ENCODE measurements at places on chromosomes 2 and 18.

GRCh38 chr2:155377266-155377680, 678.8 kb downstream of the KCNJ3 start:
- no peak for DNase-seq

DNA sequence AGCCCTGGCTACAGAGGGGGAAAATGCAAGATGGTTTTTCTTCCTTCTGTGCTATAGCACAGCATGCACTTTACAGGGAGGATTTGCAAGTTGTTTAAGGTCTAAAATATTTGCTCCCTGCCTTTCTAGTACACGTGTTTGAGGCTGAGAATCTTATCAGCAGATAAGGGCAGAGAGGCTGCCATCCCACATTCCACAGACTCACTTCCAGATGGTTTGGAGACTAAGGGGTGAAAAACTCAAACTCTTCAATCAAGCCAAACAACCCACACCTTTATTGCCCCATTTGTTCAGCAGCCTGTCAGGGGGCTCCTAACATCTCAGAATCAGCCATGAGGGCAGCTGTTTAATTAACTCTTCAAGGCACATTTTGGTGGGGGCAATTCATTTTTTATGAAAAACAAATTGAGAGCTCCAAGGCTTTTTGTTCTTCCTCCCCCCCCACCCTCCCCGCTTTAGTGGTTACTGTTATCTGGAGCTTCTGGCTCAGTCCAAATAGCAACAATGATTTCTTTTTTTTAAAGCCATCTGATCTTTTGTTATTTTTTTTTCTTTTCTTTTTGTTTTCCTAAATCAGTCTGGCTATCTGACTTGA, 242.6 kb upstream of the NT5C1B start:
- DNase-seq = no peak

- no peak for DNase-seq
Measured at GRCh38 chr2:1582891-1583341, 161.4 kb downstream of the PXDN start.

DNA sequence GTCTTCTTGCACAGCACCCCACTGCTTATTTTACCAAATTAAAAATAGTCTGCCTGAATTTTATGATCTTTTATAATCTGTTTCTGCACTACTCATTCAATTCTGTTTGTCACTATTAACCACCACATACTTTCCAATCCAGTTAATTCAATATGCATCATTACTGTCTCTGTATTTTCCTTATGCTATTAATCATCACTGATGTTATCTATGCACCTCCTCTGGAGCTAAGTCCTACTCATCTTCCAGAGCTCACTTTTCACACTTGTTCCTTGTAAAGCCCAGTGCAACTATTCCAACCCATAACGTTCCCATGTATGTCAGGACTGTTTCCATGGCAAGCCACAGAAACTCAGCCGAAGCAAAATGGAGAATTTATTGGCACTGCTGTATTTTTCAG, 713.6 kb downstream of the PLCL1 start:
- DNase-seq = no peak

- no peak for DNase-seq
Measured at GRCh38 chr18:10376731-10377130, 77.7 kb upstream of the APCDD1 start.

DNA sequence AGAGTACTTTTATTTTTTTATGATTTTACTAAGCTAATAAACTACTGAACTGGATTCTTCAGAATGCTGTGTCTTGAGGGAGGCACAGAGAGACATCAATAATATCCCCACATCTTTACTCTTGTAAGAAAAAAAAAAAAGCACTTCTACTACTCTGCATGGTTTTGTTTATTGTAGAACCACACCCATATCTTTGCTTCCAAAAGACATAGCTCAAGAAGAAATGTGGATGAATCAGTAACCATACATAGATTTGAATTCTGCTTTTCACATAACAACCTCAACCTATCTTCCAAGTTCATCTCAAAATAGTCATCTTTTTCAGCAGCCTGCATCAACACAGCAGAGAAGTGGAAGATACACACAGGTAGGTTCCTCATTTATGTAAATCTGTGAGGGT, 12.2 kb upstream of the COL5A2 start:
- no peak for DNase-seq

- no peak for DNase-seq
Measured at GRCh38 chr2:209526561-209526960, 102.7 kb downstream of the MAP2 start.

DNA sequence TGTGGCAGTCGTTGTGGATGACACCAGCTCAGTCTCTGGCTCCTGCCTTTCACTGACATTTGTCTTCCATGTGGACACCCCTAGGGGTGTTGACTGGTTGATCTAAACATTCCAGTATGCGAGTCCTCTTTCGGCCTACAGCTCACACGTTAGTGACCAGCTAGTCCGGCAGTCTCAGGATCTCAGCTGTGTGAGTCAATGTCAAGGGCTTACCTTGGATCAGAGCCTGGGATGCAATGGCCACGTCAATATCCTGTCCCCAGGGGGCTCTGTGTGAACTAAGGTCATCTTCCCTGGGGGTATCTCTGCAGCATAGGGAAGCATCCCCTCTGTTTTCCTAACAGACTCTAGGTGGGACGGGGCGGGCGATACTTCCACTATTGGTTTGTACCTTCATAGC, 35.1 kb upstream of the YWHAQ start:
- no peak for DNase-seq

- no peak for DNase-seq
Measured at GRCh38 chr2:223467196-223467595, 135.0 kb downstream of the SCG2 start.

GRCh38 chr2:63435070-63435469, 153.2 kb downstream of the WDPCP start:
- DNase-seq = no peak

DNA sequence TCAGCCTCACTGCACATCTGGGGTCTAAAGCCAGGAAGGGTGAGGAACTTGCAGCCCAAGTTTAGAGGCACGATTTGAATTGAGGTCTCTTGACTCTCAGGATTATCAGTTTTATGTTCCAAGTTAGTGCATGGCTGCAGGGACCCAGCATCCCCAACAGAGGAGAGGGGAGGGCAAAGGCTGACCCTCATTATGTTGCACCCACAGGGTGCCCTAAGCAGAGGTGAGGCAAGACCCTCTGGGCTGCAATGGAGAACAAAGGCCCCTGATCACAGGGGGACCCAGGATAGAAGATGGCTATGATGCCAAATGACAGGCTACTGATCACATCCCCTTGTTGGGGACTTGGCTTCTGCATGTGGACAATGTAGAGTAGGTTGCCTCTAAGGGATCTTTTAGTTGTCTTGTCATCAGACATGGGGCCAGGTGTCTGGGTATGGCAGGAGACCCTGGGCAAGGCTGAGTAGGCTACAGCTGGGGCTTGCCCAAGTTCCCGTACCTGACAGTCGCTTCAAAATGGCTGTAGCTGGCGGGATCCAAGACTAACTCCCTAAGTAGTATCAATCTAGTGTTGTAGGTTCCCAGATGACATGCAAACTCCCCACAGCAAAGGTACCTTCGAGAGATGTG, 4.5 kb upstream of the GDF7 start:
- no peak for DNase-seq

- peak; percentile 53 for DNase-seq
Measured at GRCh38 chr2:96537734-96538486, 1.4 kb downstream of the ARID5A start.

GRCh38 chr2:63124218-63124617, 73.6 kb downstream of the OTX1 start:
- DNase-seq = no peak
